GM23338 (cell line): ENCODE measurements at places on chromosomes 3 and 15.

DNA sequence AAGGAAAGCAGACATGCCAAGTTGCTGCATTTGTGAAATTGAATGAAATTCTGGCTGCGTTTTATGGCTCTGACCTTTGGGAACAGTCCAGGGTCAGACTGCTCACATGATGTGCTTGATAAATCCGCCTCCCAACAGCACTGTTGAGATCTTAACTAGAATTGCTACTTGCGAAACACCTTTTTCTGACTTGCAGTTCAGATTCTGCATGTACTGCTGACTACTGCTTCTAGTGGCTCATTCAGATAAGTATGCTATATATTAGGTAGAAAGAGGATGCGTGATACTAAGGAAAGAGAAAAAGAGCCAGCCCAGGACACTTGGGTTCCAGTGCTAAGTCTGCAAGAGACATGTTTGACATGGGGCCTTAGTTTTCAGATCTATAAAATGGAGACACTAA lies 129.4 kb downstream of the LPP start:
- DNase-seq = no peak

- DNase-seq = no peak
Measured at GRCh38 chr3:177733936-177734335, 536.7 kb upstream of the TBL1XR1 start.

GRCh38 chr15:73601451-73602445 lies 31.4 kb downstream of the NPTN start:
- peak; percentile 38 for DNase-seq

DNA sequence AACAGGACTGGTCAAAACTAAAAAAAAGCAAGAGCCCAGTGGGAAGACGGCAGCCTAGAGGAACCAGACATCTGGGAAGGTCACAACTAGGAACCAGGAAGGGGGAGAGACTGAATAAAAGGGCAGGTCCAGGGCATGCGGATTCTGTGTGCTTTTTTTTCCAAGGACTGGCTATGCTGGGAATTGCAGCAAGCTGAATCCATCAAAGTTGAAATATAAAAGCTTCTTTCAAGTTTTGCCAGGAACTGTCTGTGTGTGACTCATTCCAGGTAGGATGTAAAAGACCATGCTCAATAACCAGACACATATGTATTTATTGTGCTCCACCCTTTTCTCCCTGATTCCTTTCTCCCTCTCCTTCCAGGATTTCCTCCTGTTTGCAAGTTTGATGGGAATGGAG lies 47.9 kb upstream of the CCDC80 start:
- DNase-seq = no peak

DNA sequence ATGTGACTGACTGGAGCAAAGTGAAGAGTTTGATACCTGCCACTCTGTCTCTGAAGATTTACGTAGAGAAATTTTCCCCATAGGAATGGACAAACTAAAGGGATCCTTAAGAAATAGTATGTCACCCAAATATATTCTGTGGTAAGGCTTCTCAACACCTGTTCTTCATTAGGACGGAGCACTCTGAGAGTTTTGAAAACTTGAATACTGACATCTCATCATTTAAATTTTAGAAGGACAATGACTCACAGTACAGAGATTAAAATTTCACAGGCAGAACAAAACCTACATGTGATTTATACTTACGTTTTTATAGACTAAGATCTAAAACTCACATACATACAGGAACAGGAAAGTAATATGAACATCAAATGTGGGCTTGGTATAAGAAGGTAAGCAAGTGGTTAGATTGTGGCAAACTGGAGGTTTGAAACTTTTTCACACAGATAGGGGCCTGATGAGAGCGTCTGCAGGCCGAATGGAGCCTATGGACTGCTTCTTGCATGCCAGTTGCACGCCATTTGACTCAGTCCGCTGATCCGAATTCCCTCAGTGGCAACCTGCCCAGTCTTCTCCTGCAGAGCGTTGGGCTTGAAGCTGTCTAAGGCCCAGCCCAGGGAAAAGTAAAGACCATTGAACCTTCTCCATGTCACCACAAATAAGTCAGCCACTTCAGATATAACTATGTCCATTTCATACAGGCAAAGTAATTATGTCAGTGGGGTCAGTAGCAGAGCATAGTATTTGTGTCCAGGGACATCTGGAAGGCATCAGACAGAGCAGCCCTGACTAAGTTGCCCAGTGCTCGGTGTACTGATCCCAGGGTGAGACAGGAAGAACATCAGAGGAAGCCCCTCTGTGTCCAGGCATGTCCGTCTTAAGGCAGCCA lies 45.7 kb downstream of the ZBTB38 start:
- DNase-seq = no peak

GRCh38 chr15:94639701-94640100 lies 408.3 kb downstream of the MCTP2 start:
- no peak for DNase-seq
